ENCODE measurements at places on chromosomes 7 and 10.

DNA sequence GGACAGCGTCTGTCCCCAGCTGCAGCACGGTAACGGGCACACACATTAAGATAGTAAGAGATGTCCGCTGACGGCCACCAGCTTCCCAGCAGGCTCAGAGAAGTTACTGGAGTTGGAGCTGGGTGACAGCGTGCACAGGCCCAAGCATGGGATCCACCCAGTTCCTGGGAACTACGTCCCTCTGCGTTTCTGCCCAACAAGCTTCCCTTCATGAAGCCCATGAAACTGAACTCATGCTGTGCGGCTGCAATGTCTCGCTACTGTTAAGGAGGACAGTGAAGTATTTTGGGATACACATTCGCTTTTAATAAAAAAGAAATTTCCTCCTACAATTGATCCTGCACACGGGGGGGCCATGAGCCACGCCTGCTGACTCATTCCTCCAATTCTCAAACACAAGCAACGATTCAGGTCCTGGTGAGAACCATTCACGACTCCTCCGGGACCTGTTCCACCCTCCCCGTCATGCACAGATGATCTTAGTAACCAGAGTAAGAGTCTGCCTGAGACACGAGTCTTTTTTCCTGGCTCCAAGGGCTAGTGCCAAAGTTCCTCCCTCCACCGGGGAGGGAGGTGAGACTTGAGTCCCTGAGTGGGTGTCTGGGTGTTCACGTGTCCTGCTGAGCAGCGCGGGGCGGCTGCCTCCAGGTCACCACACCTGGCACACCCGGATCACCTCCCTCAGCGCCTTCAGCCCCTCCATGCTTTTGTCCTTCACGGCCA, 2.6 kb downstream of the PSMG3 start:
- peak; percentile 80 for DNase-seq

DNA sequence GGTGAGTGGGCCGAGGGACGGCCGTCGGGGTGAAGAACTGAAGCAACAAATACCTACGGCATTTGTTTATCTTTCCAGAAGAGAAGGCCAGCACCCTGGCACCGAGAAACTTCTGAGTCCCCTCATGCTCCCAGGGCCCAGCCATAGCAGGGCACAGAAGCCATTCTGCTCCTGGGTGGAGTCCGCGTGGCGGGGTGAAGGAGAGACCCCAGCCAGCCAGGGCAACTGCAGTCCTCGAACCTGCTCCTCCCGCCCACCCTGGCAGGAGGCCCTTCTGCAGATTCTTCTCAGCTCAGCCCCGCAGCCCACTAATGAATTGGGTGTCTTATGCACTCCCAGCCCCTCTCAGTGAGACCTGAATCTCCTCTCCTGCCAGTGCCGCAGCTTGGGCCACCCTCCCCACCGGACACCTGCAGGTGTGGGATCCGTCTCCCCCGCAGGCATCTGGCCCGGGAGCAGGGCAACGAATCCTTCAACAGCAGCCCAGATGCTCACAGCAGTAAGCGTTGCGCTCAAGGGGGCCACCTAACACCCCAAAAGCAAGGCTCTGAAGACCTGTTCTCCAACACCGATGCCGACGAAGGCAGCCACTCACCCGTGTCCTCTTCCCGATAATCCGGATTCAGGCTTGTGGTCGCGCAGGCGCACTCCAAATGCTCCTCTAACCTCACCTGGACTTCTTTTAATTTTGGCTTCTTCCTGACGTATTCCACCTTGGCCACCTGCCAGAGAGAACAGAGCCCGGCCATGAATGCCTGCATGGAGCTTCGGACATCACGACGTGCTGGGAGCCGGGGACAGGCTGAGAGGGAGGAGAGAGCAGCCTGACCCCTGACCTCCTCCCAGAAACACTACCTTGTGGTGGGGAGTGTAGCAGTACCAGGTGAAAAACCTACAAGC, 18.9 kb downstream of the PDGFA start:
- DNase-seq, result peak; percentile 4

DNA sequence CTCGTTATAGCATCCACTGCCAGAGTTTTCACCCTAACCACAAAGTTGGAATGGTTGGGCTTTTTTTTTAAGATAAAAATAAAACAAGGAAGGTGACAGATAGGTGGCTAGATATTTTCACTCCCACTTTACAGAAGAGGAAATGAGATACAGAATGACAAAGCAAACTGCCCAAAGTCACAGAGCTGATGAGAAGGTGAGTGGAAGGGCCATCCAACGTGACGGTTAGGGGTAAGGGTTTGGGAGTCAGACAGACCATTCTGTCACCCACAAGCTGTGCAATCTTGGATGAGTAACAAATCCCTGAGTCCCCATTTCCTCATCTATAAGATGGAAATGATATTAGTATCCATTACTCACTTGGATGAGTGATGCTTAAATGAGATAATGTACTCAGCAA, 106.9 kb upstream of the PDLIM1 start:
- no peak for DNase-seq

GRCh38 chr10:12484941-12485805, 135.8 kb downstream of the CAMK1D start:
- DNase-seq, result peak; percentile 49

- DNase-seq, result no peak
Measured at GRCh38 chr10:89959433-89960110, 258.2 kb downstream of the KIF20B start.

GRCh38 chr10:93178226-93178625, 104.5 kb downstream of the CYP26A1 start:
- no peak for DNase-seq

DNA sequence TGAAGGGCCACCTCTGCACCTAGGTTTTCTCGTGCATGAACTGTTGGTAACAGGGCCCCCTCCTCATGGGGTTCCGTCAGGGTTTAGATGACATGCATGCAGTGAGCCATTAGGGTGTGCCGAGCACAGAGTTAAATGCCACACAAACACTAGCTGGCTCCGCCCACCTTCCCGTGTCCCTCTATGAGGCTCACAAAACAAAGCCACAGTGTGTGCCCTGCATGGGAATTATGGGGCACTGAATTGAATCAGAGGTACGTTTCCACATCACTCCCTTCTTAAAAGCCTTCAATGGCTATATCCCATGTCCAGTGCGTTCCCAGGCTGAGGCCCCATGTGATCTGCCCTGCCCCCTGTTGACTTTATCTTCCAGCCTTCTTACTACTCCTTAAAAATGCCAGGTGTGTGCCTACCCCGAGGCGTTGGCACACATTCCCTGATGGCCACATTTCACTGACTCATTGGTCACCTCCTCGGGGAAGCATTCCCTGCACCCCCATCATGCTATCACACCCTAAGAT, 35.7 kb downstream of the GSDME start:
- DNase-seq, result no peak

DNA sequence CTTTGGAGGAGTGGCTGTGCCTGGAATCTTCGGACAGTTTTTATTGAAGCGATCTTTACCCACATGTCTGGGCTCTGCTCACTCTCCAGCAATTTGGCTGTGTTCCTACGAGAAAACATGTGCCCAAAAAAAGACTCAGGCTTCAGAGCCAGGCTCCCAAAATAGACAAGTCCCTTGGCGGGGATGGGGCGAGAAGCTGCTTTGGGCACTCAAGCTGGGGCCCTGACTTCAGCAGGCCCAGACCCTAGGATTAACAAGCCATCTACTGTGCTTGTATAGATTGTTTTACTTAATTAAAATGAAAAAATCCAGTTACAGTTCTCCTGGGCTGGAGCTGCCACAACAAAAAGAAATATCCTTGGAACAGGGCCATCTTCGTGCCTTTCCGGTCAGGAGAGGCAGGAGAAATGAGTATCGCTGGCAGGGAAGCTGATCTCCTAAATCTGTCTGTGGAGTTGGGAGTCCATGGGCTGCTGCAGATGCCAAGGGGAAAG, 51.4 kb upstream of the PDCD4 start:
- DNase-seq, result peak; percentile 21

- DNase-seq, result peak; percentile 6
Measured at GRCh38 chr7:64183126-64183742, 23.8 kb upstream of the ZNF735 start.

- DNase-seq, result no peak
Measured at GRCh38 chr7:19390795-19391194, 245.6 kb upstream of the FERD3L start.

DNA sequence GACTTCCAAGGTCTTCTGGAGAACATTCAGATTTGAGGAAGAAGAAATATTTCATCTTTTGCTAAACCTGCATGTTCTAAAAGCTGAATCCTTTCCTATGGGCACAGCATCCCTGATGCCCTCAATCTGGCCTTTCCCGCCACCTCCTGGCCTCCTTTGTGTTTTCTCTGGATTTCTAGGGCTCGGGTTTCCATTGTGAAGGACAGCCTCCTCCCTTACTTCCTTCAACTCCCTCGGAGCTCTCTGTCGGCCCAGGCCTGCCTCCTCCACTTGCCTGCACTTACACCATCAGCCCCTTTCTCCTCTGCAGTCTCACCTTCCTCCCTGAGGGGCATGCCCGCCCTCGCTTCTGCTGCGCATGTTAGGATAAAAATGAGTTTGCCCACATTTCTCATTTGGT, 75.4 kb downstream of the WIPF3 start:
- no peak for DNase-seq

DNA sequence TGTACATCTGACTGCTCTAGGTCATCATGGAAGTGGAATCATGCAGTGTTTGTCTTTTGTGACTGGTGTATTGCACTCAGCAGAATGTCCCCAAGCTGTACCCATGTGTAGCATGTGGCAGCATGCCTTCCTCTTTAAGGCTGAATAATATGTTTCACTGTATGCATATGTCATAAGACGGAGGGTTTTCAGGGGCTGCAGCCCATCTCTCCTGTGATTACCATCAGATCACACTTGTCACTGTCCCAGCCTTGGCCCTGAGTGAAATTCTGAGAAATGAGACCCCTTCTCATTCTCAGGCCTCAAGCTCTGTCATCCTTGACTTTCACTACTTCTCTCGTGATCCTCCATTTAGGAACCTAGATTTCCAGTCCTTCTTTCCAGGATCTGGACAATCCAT, 50.0 kb downstream of the CPXM2 start:
- no peak for DNase-seq

- no peak for DNase-seq
Measured at GRCh38 chr10:70651661-70652060, 20.6 kb upstream of the ADAMTS14 start.

DNA sequence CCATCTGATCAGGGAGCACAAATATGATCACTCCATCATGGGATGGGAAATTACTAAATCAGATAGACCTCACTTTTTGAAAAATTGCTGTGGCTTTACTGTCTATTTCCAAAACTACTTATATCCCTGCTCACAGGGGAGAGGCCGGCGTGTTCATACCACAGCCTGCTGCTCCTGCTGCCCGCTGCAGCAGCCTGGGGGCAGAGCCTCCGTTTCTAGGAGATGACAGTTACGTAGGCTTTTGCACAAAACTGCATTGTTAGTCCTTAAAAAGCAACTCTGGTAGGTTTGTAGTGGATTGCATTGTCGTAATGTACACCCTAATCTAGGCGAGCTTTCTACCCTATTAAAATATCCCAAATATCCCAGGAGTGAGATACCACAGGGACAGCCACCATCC, 203.7 kb downstream of the EBF3 start:
- DNase-seq, result no peak

- peak; percentile 29 for DNase-seq
Measured at GRCh38 chr7:1758028-1758858, 88.2 kb downstream of the ELFN1 start.

DNA sequence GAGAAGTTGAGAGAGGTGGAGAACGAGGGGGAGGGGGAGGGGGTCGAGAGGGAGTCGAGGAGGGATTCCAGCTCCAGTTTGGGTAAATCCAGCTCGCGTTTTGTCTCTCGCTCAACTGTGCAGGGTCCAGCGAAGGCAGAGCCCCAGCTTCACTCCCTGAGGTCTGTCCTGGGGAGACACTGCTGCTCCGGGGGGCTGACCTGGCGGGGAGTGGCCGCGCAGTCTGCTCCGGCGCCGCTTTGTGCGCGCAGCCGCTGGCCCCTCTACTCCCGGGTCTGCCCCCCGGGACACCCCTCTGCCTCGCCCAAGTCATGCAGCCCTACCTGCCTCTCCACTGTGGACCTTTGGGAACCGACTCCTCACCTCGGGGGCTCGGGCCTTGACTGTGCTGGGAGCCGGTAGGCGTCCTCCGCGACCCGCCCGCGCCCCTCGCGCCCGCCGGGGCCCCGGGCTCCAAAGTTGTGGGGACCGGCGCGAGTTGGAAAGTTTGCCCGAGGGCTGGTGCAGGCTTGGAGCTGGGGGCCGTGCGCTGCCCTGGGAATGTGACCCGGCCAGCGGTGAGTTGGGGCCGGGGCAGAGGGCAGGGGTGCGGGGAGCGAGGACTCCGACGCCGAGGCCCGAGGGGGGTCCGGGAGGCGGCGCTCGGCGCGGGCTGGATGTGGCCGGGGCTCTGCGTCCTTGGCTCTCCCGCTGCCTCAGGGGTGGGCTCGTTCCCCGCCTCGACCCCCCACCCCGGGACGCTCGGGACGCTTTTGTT, at the start of gene TET1:
Gene TET1 (plus strand): TSS at position 152 of the 757 bp plus-strand sequence. CDS start 12,002 bp downstream, outside the sequence.
- DNase-seq, result peak; percentile 49

- no peak for DNase-seq
Measured at GRCh38 chr7:117402109-117402508, 25.2 kb downstream of the ASZ1 start.

- DNase-seq, result no peak
Measured at GRCh38 chr7:95429241-95429990, 5.4 kb downstream of the PON2 start.

GRCh38 chr7:42262964-42263363, 26.0 kb upstream of the GLI3 start:
- peak; percentile 31 for DNase-seq

DNA sequence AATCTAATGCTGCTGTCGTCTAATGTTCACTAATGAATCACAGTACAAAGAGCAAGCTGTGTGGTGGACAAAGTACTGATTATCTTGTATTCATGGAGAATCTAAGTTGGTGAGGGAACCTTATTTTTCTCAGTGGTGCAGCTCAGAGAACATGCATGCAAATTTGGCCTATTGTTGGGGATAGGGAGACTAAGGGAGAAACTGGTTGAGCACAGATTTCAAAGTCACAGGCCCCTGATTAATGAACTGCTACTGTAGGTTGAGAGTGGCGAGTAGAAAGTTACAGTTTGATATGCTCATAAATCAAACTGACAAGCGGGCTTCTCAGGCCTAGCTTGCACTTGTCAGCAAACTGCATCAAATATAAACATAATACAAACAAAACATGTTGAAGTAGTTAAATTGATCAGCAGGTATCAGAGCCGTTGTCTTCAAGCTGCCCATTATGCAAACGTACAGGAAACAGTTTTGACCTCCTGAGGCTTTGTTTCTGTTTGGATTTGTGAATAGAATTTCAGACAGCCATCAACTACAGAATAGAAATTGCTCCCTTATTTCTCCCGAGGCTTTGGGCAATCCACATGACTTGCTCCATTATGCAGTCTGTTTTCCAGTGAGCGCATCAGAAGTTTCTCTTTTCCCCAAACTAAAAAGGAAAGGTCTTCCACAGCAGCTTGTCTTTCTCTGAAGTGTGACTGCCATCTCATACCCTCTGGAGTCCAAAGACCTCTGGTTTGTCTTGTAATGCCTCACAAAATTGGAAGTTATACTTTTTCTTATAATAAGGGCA, 215.8 kb downstream of the FOXP2 start:
- no peak for DNase-seq

GRCh38 chr10:73517166-73517888, 21.5 kb upstream of the PPP3CB start:
- no peak for DNase-seq

GRCh38 chr10:75547391-75548298, 116.2 kb downstream of the LRMDA start:
- no peak for DNase-seq

All from left colon (tissue), 2 donors.